Cortex of kidney (tissue), 1 donor: ENCODE measurements at places on chromosomes 6 and 20.

DNA sequence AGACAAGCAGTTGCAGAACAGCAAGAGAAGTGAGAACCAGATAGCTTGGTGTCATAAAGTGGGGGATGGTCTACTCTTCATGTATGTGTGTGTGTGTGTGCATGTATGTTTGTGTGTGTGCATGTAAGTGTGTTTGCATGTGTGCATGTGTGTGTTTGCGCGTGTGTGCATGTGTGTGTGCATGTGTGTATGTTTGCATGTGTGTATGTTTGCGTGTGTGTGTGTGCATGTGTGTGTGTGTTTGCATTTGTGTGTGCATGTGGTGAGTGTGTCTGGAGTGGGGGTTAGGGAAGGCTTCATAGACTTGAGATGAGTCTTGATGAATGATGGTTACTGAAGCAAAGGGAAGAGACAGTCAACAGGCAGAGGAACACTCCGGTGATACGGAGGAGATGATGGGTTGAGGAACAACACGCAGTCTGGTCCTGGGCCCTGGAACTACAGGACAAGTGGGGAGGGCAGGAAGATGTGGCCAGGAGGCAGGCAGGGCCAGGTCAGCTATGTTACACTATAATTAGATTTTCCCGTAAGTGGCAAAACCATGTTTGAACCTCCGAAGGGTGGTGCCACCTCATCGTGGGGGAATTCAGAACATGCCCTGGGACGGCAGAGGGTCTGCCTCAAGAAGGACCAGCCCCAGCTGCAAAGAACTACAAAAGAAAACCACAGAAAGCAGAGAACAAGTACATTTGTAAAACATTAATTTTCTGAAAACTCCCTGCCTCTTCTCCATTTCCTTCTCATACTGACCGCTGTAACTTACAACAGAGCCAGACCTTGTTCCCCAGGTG is 38.7 kb upstream of the PDE10A start:
- no peak for DNase-seq

- DNase-seq, result no peak
These were observed 247.0 kb downstream of the ERMARD start for GRCh38 chr6:169998457-169998856.

DNA sequence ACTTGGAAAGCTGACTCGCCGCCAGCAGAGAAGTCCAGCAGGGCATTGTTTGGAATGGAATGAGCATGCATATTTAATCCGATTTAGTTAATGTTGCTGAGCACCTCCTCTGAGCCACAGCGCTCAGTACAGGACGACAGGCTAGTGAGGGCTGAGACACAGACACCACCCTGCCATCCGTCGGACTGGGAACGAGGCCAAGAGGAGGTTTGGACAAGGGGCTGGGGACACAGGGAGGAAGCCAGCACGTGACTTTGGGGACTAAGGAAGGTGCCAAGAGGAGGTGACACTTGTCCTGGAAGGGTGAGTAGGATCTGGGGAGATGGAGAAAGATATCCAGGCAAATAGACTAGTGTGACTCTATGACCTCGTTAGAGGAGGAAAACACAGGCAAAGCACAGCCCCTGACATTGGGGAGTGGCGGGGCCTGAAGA is 152.5 kb upstream of the ECI2 start:
- no peak for DNase-seq

DNA sequence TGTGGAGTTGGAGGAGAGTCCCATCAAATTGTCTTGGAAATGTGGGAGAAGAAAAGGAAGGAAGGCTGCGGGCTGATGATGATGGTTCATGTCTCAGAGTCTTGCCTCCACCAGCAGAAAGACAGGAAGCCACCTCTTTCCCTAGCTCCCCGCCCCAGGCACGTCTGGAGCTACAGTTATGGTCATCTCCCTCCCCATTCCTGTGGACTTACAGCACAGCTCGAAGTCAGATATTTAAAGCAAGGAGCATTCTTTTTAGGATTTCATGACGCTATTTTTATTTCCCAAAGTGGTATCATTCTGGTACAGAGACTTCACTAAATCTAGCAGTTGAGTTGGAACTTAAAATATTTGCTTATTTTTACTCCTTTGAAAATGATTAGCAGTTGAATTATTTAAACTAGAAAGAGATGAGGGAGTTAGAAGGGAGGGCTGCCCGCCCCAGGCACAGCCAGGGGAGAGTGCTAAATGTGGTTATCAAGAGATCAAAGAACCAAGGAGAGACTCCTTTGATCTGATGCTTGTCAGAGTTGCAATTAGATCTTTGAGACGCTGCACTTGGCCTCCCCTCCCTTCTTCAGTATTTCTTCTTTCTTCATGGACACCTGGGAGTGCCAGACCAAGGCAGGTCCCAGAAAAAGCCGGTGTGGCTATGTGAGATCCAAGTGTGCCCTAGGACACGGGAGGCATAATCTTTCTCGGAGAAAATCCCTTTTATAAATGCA is 199.9 kb upstream of the SOX4 start:
- DNase-seq, result no peak

GRCh38 chr20:38134427-38135270 is 30.4 kb downstream of the TGM2 start:
- no peak for DNase-seq

- DNase-seq, result no peak
These were observed 69.1 kb downstream of the GRIK2 start for GRCh38 chr6:101462576-101462975.

- no peak for DNase-seq
These were observed 47.5 kb downstream of the PDYN start for GRCh38 chr20:1946442-1946761.

DNA sequence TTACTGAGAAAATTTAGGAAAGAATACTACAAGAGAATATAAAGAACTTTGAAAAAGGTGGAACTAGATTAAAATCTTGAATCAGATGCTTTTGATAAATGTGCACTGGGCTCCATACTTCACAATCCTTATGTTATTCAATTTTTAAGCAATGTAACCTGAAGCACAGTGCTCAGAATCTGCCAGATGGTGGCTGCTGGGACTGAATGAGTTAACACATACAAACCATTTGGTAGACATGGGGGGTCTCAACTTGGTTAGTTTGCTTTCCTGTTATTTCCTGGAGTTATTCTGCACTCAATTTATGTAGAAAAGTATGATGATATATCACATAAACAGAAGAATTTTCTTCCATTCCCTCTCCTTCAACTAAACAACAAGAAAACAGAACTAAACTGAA is 326.5 kb downstream of the RNGTT start:
- no peak for DNase-seq

GRCh38 chr6:37272834-37273566 is 15.1 kb upstream of the TMEM217 start:
- no peak for DNase-seq

DNA sequence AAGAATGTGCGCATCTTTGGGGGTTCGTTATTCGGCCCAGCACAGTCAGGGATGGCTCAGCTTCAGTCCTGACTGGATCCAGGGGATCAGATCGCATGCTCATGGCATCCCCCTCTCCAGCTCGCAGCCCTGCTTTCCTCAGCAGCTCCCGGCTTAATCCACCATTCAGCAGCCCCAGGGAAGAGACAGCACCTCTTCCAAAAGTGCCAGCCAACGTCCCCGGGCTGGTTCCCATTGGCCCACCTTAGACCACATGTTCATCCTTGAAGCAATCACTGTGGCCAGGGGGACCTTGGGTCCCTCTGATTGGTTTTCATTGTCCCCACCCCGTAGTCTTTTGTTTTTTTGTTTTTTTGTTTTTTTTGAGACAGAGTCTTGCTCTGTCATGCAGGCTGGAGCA is 188.7 kb downstream of the ZMYND8 start:
- DNase-seq, result no peak

DNA sequence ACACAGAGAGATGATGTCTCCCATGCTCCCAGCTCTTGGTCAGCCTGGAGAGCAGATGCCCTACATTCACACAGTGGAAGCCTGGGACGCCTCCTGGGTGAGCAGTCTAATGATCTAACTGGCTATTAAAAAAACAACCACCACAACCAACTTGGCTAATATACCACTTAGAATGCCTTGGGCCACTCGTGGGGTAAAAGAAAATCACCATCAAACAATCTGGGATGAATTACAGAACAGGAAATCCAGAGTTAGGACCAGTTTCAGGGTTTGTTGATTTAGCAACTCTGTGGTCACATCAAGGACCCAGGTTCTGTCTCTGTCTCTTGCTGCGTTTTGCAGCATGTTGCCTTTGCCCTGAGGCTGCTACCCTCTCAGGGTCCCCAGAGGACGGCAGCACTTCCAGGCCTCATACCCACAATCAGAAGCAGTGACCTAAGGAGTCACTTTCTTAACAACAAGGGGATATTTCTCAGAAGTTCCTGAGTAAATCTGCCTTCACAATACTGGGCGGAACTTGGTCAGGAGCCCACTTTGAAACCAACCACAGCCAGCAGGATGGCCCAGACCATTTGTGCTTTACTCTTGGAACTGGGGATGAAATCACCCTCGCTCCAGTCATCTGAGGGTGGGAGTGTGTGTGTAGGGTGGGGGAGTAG is 118.7 kb downstream of the CLIC5 start:
- DNase-seq, result no peak

DNA sequence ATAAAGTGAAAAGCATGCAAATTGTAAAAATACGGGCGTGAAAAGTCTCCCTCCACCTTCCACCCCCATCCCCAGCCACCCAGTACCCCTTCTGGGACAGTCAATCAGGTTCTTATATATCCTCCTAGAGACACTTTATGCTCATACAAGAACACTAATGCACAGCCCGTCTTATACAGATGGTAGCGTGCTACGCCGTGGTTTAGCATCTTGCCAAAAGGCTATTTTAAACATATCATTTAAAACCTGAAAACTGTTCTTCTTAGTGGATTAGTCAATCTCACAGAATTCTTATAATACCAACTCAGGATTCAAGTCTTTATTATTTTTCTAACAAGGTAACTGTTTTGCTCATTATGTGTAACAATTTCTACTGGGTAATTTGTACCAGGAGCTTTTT is 57.2 kb upstream of the MRPS10 start:
- DNase-seq, result no peak

- no peak for DNase-seq
These were observed 25.8 kb downstream of the SNRNP48 start for GRCh38 chr6:7615611-7616383.

- no peak for DNase-seq
These were observed 83.9 kb upstream of the SIRPG start for GRCh38 chr20:1741309-1742048.
